ENCODE measurements at places on chromosomes 16 and 17.

GRCh38 chr16:21589551-21589950 is 9.8 kb upstream of the METTL9 start:
- no peak for DNase-seq

DNA sequence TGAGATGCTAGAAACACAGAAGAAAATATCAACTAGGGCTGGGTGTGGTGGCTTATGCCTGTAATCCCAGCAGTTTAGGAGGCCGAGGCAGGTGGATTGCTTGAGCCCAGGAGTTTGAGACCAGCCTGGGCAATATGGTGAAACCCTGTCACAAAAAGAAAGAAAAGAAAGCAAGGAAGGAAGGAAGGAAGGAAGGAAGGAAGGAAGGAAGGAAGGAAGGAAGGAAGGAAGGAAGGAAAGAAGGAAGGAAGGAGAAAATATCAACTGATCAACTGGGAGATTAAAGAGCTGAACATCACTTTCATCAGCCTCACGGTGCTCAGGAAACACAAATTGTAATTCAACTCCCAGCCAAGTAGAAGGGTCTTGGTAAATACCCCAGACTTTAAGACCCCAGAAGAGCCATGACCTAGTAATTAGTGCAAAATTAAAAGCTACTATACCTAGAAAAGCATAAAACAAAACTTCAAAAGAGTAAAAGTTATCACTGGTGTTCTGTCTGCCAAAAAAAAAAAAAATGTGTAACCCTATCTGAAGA is 27.8 kb upstream of the SLFN13 start:
- no peak for DNase-seq

DNA sequence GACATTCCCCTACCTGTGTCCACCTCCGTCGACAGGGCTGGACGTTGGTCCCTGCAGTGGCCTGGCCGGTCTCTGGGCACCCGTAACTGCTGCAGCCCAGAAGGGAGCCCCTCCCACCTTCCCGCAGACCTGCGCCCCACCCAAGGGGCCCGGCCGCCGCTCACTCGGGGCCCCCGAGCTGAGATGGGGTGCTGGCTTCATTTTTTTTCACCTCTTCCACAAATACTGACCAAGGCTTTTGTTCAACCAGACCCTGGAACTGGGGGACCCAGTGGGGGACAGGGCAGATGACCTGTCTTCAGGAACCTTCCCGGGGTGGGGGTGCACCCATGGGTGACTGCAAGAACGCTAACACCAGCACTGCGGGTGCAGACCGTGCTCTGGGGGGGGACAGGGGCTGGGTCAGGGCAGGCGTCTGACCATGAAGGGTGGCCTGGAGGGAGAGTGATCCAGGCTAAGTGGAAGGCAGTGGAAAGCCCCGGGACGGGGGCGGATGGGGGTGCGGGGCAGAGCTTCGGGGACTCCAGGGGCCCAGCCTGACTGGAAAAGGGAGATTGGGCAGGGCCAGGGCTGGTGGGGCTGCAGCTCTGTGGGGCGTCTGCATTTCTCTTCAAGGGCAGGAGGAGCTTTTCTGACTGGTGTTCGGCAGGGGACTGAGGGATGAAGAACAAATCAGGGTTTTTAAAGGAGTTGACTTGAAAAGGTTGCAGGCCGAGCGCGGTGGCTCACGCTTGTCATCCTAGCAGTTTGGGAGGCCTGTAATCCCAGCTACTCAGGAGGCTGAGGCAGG is 42.3 kb downstream of the SLC7A5 start:
- peak; percentile 33 for DNase-seq

GRCh38 chr17:28204751-28205150 is 114.2 kb upstream of the TMEM97 start:
- DNase-seq: no peak

GRCh38 chr16:1963806-1964505 is 670 bp downstream of the RPS2 start:
- DNase-seq: no peak

DNA sequence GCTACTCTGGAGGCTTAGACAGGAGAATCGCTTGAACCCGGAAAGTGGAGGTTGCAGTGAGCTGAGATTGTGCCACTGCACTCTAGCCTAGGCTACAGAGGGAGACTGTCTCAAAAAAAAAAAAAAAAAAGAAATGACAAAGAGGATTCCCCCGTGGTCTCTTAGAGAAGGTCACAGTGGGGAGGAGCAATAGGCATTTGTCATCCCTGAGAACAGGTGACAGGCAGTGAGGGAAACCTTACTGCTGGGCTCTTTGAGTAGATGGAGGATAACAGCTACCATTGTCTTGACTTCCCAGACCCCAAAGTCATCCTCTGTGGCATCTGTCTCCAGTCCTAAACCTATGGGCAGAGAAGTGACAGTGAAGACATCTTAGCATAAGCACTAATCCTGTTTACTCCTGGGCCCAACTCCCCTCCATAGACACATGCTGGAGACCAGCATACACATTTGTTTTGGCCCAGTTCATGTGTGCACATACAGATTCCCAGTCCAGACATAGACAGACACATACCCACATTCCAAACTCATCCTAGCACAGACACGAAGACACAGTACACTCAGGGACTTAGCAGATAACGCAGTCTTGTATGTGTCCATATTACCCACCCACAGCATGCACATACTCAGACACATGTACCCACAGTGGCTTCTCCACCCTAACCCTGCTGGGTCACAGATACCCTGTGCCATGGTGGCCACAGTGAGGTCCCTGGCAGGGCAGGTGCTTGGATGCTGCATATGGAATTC is 2.7 kb downstream of the ESRP2 start:
- no peak for DNase-seq

GRCh38 chr17:13477180-13477611 is 124.5 kb downstream of the HS3ST3A1 start:
- DNase-seq: peak; percentile 58

- no peak for DNase-seq
Measured at GRCh38 chr16:80208015-80208414, 332.8 kb upstream of the DYNLRB2 start.
